T-helper 9 cell (primary cell): ENCODE measurements at places on chromosomes 4 and X.

- no peak for DNase-seq
Observed at GRCh38 chr4:1061760-1062159, 50.3 kb downstream of the FGFRL1 start.

GRCh38 chr4:145196747-145197146, 16.4 kb upstream of the OTUD4 start:
- DNase-seq: no peak

DNA sequence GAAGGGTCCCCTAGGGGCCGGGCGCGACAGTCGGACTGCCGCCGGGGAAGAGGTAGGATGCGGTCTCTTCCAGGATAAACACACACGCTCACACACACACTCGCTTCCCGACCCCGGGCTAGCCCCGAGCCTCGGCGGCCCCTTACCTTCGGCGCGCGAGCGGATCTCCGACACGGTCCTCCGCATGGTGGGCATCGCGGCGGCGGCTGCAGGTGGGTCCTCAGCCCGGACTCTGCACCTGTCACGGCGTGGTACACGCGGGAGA, 294 bp downstream of the ATP8A1 start:
- DNase-seq: no peak

DNA sequence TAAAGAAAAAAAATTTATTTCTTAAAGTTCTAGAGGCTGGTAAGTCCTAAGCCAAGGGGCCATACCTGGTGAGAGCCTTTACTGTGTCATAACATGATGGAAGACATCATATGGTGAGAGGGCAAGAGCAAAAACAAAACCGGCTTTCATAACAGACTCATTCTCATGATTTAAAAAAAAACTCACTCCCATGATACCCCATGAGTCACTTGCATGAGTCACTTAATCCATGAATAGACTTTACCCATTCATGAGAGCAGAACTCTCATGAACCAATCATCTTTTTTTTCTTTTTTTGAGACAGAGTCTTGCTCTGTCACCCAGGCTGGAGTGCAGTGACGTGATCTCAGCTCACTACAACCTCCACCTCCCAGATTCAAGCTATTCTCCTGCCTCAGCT, 369.7 kb upstream of the DIAPH2 start:
- DNase-seq: no peak

DNA sequence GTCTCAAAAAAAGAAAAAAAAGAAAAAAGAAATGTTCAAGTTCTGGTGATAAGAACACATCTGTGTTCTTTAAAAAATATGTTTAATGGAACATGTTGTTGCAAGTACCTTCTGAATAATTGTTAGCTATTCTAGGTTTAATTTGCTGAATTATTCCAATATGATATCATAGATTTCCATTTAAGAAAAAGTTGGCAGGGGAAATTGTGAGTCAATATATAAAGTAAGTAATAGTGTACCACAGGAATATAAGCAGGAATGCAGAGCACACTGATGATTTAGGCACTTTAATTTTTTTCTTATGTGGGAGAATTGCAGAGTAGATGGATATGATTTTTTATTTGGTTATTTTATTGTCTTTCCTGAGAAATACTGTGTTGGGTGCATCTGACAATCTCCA, 190.7 kb downstream of the RPA4 start:
- DNase-seq: no peak
